ENCODE measurements at places on chromosomes 4 and X.

GRCh38 chr4:151717909-151718628 is 42.7 kb downstream of the GATB start:
- DNase-seq = no peak

GRCh38 chr4:4306920-4307319 is 16.9 kb downstream of the ZBTB49 start:
- DNase-seq = no peak

GRCh38 chr4:97038146-97038516 is 1105.1 kb downstream of the STPG2 start:
- no peak for DNase-seq

DNA sequence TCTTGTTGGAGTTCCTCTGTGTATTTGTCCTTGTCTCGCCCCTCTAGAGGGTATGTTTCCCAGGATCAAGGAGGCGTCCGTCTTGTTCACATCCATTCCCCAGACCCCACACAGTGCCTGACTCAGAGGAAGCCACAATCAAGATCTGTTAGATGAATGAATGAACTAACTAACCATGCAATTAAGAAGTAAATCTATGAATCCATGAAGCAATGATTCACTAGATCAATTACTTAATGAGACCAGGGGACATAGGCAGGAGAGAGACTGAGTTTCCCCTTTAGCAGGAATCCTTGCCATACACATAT is 11.9 kb downstream of the BLOC1S4 start:
- DNase-seq = no peak

DNA sequence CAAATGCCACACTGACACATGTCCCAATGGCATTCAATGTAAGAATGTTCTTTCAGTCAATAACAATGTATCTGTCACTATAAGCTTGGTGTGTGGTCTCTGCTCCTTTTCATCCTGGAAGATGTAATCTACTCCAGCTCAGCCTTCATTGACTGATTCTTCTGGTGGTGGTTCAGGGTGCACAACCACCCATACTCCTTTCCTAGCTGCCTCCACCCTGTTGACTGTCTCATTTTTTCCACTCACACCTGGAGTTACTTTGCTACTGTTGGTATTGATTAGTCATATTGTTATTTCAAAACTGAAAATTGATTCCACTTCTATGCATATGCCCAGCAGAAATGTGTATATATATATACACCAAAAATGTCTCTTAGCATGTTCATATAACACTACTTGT is 140.5 kb downstream of the ASB9 start:
- DNase-seq = no peak

DNA sequence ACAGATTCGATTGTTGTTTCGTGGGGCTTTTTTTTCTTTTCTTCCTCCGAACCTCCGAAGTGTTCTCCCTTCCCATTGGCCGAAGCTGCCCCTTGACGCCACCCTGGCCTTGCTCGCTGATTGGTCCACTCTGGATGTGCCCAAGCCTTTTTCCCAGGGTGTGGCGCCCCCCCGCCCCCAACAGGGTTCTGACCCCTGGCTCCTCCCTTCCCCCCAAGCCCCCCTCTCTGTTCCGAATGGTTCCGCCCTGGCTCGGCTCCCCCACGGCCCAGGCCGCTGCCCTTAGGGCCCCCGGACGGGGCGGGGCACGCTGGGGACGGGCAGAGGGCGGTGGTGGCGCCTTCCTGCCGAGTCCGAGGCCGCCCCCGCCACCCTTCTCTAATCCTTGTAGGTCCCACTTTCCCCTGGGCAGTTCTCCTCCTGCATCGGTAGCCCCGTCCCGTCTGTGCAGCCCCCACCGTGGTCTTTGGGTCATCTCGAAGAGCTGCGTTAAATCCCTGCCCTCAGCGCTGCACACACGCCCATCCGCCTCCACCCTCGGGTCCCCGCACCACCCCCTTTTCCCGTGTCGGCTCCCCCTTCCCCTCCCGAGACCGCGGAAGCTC is 25.5 kb downstream of the UTP14A start:
- peak; percentile 26 for DNase-seq

DNA sequence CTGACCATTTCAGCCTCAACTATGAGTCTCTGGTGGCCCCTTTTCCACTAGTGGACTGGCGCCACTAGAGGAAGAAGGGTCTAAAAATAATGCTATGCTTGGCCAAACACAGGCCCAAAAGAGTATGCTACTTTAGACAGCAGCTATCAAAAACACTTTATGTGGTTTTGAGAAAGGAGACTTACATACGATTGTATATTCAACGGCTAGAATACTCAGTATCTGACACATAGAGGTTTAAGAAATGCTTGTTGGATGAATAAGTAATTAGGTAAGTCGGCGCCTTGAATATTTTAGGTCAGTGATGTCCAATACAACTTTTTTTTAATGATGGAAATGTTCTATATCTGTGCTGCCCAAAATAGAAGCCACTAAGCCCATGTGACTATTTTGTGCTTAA is 25.7 kb upstream of the TMPRSS11A start:
- DNase-seq = no peak

GRCh38 chrX:7028246-7028645 is 119.3 kb upstream of the STS start:
- no peak for DNase-seq

DNA sequence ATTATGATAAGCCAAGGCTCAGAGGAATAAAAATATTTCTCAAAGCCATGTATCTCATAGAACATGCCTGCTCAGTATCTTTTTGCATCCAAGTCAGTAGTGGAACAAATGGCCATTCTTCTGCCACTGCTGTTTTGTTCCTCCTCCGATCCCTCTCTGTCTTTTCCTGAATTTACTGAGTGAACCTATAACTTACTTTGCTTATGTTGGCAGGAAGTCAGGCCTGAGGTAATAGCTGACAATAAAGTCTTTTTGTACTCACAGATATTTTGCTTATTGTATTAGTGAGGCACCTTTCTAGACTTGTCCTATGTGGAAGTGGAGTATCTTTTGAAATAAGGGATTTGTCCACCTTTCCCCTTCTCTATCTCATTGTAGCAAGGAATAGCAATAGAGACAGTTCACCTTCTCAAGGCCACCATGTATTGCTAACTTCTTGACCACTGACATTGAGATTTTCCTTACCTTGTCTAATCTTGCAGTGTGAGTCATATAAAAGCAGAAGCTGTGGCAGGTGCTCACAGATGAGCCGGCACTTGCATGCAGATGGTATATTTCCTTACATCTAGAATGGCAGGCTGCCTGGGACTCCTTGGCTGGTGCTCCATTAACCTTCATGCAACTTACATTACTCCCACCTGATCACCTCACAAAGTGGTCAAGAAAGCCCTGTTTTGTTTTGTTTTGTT is 68.2 kb downstream of the AGTR2 start:
- DNase-seq = no peak

GRCh38 chr4:20901851-20902250 is 201.6 kb downstream of the PACRGL start:
- DNase-seq = no peak

DNA sequence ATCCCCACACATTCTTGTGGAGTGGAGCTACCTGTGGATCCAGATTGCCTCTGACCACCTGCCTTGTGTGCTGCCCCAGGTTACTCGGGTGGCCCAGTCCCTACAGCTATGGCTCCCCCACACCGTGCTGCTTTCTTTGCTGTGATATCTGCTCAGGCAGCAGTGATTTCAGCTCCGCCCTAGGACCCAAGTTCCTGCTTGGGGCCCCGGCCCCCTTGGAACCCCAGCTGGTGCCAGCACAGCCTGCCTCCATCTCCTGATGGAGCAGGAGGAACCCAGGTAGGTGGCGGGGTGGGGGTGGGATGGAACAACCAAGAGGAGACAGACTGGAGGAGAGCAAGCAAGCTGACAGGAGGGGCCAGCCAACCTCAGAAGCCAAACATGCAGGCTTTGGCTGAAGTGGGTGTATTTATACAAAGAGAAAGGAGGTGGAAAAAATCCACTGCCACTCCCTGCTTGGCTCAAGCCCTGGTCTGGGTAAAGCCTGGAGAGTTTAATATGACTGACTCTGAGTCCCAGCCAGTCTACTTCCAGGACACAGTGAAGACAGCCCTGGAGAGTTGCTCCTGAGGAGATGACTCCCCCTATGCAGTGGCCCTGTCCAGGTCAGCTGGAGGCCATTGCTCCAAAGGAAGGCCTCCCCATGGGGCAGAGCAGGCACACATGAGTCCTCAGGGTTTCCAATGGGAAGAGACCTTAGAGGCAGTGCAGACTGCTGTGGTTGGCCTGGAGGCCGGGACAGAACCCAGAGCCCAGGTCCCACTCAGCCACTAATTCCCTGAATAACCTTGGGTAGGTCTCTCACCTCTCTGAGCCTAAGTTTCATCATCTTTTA is 197.1 kb upstream of the MAMLD1 start:
- no peak for DNase-seq

GRCh38 chr4:183399616-183400015 is 44.8 kb upstream of the CDKN2AIP start:
- DNase-seq = no peak

GRCh38 chr4:38075370-38076152 is 115.4 kb downstream of the PTTG2 start:
- DNase-seq = no peak

DNA sequence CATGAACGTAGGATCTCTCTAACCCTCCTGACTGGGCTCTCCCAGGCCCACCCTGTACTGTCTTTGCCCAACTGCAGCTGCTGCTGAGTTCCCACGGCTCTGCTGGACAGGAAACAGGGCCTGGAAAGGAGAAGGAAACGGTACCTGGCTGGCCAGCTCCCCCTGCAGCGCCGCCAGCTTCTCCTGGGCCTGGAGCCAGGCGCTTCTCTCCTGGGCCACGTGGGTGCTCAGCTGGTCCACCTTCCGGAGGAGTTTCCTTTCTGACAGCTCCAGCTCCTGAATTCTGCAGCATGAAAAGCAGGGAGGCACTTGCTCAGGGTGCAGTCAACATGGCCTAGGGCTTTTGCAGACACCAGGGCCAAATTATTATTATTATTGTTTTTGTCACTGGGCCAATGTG is 6.5 kb downstream of the C4orf50 start:
- no peak for DNase-seq

DNA sequence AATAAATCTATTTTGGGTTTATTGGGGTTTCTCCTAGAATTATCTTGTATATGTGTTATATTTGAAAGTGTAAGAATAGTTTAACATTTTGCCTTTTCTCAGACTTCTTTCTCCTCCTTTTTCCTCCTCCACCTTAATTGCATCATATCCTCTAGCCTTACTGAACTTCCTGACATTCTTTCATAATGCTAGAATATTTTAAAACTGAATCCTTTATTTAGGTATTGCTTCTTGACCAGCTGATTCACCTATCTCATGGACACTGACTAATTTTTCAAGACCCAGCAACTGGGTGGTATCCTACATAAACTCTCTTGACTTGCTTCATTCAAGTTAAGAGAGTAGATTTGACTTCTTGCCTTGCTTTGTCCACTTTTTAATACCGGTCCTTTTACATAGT is 1508.9 kb downstream of the STIM2 start:
- DNase-seq = no peak

- DNase-seq = peak; percentile 52
Measured at GRCh38 chr4:76430519-76431388, 4.3 kb upstream of the SHROOM3 start.

DNA sequence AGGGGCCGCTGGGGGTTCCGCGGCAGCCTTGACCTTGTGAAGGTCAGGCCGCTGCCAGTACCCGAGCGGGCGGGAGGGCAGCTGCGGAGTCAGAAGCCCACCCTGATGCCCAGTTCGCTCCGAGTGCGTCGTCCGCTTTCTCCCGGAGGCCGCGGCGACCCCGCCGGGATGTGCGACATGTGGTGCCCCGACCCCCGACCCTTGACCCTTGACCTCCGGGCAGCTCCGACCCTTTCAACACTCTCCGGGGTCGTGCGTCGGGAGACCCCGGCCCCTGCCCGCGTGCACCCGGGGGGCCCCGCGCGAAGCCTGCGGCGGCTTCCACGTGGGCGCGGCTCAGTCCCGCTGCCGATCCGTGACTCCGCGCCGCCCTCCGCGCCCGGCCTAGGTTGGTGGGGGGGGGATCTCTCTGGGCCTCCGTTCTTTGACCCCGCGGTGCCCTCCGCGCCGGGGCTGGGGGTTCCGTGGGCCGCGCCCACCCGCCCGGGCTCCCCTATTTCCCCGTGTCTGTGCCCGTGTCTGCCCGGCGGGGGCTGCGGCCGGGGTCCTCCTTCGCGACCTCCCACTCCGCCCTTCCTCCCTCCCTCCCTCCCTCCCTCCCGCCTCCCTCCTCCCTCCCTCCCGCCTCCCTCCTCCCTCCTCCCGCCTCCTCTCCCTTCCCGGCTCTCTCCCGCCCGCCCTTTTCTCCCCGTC is 609 bp upstream of the SLC25A6 start:
- DNase-seq = no peak
